ENCODE measurements at places on chromosomes 6 and 20.

- DNase-seq: no peak
Observed at GRCh38 chr6:157376241-157376640, 4.7 kb upstream of the ZDHHC14 start.

- no peak for DNase-seq
Observed at GRCh38 chr20:19435821-19436220, 223.4 kb downstream of the SLC24A3 start.

GRCh38 chr6:110664933-110665332 lies 150.3 kb downstream of the CDK19 start:
- no peak for DNase-seq

DNA sequence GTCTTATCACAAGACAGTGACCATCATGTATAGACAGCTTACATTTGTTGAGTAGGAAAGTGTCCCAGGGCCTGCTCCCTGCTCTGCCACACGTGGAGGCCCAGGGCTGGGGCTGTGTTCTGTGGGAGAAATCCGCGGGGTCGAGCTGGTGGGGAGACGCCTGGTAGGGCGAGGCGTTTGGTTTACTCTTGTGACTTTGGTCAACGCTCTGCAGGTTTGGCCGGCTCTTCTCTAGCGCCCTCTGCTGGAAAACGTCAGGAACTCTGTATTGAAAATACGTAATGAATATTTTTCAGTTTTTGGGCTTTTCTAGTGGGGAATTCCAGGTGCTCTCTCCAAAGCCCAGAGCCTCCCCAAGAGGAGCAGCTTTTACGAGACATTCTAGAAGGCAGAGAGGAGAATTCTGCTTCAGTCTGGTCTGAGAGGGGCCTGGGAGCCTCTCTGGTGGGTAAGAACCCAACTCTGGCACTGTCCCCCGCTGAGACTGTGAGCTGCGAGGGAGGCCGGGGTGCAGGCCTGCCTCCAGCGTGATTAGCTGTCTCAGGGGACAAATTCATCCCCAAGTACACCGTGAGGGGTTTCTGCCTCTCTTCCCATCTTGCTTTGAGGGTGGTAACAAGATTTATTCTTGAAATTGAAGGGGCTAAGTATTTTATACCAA lies 112.6 kb upstream of the RALGAPA2 start:
- peak; percentile 34 for DNase-seq

DNA sequence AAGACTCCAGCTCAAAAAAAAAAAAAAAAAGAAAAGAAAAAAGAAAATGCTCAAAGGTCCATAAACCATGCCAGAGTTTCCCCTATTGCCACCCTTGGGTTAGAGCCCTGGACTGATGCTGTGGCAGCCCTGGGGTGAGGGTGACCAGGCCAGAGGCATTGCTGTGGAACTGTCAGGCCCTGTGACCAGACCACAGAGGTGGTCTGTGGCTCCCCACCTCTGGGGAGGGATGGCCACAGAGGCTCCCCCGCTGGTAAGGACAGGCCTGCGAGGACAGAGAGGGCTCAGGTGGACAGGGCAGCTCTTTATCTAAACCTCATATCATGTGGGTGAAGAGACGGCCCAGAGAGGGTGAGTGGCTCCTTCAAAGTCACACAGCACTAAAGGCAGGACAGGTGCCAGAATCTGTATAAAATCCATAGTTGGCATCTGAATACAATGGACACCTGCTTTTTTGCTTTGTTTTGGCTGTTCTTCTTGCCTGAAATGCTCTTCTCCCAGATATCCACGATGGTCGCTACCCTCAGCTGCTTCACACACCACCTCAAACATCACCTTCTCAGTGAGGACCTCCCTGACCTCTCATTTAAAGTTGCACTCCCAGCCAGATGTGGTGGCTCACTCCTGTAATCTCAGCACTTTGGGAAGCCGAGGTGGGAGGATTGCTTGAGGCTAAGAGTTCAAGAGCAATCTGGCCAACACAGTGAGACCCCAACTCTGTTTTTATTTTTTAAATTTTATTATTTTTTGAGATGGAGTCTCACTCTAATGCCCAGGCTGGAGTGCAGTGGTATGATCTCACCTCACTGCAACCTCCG lies 22.5 kb upstream of the SPDEF start:
- DNase-seq: no peak

DNA sequence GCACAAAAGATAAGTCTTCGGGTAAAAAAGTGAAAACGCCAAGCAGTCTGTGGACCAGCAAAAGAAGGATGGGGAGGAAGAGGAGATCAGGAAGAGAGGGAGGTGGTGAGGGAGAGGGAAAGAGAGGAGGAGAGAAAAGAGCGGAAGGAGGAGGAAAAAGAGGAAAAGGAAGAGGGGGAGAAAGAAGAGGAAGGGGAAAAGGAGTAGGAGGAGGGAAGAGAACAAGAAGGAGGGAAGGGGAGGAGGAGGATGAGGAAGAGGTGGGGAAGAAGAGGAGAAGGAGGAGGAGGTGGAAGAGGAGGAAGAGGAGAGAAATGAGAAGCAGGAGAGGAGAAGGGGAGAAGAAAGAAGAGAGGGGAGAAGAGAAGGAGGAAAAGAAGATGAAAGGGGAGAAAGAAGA lies 6.5 kb downstream of the LY86 start:
- no peak for DNase-seq

DNA sequence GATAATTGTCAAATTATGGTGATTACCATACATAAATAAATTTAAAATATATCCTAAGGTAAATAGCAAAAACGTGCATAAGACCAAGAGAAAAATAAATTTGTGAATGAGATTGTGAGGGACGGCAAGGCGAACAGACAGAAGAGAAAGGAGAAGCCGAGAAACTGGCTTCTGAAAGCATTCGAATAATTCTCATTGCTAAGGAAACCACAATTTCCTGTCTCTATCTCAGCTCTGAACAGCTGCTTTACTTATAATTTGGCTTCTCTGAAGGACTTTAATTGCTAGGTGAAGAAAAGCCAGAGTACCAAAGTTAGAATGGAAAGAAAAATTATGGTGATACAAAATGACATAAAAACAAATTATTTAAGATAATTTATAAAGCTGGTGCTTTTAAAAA lies 79.0 kb upstream of the RGS17 start:
- DNase-seq: peak; percentile 30

DNA sequence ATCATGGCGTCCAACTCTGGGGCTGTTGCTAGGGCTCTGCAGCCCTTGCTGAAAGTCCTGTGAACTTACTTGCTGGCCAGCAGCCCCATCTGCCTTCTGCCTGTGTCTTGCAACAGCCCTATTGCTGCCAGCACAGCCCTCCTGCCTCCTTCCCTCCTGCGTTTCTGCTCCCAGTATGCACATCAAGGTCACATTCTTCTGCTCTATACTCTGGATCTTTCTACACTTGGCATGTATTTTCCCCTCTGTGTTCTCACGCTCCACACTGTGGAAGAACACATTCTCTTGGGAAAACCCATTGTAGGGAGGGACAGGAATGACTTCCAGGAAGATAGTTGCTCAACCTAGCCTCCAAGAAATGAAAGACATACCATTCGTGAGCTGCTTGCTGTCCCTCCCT lies 80.9 kb upstream of the PHACTR2 start:
- peak; percentile 75 for DNase-seq
